ENCODE measurements at places on chromosomes 2 and 18. TPM values are rescaled to one million over a fixed set of nuclear protein-coding genes. Genes with fewer than 3 reads are reported as not detected.

DNA sequence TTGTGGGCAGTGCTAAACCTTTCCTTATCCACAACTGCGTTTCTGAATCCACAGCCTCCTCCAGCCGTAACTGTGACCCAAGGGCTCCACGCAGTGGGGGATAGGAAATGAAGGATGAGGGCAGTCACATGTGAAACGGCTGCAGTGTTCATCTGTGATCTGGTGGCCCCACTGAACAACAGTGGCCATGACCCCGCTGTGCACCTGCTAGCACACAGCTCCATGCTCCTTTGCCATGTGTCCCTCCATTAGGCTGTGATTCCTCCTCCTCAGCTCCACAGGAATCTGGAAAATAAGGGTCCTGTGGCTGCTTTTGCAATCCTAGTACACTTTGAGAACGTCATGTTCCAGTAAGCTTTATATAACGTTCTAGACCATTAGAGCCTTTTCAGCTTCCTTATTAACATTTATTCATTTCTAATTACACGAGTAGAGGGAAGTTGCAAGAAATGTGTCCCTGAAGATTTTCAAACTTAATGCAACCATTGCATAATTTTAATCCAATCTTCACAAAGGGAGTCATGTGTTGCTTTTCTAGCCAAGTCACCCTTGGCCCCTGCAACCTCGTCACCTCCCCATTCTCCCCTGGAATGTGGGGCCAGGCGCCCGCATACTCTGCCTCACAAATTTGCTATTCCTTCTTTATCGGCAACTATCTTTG is 7.1 kb upstream of the NAPG start:
- DNase-seq, result no peak

DNA sequence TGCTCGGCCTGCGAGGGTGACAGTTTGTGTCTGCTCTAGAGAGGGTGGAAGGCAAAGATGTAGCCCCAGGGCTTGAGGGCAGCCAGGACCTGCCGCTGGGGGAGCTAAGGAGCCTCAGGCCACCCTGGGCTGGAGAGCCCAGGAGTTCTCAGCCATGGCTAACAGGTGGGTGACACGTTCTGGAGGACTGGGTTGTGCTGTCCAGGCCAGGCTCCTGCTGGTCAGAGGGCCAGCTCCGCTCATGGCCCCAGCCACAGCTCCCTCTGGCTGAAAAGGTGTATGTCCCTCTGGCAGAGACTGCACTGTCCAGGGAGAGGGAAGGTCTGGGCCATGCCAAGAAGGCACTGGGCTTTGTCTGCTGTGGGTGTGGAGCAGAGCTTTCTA is 19.2 kb downstream of the TMEM185B start:
- DNase-seq, result no peak

DNA sequence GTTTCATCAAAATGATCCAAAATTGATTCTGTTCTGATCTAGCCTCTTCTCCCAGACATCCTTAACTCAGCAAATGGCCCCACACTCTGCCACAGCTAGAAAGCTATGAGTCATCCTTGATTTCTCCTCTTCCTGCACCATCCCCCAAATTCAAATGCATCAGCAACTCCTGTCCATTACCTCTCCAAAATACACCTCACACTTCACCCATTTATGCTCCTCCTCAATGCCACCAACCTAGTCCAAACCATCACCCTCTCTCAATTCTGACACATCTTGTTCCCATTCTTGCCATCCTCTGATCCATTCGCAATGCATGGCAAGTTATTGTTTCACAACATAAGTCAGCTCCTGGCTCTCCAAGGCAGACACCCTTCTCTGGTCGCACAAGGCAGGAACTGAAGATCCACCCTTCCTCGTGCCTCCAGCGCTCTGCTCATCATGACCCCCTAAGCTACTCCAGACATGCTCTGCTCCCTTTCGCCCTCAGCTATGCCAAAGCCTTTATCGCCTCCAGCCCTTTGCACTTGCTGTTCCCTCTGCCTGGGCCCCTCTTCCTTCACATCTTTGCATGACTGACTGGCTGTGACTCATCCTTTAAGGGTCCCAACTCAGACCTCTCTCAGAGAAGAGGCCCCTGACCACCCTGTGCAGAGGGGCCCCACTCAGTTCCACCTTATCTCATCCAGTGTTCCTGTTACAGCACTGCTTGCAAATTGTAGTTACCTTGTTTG is 83.6 kb downstream of the MREG start:
- no peak for DNase-seq

- DNase-seq, result peak; percentile 35
Measured at GRCh38 chr2:112048887-112049286, 6.2 kb upstream of the TMEM87B start.

GRCh38 chr18:22630980-22631379 is 213.3 kb upstream of the CTAGE1 start:
- no peak for DNase-seq

DNA sequence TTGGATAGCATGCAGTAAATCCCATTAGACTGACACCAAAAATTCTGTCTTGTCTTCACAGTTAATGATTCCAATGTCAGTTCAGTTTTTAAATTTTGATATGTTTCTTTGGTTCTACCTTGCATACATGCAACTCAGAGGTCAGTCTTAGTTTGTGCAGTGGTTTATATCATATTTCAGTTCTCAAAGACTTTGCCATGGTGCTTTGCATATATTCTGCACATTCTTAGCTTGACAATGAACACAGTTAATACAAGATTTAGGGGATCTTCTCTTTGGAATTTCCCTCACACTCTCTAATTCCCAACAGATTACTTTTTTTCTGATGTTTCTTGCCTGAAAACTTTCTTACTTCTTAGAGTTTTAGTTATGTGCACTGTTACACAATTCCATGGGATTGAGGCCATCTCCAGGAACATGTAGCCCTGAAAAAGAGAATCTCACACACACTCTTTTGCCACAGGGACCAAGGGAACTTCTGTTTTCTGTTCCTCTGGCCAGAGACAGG is 17.3 kb downstream of the NOL4 start:
- DNase-seq, result no peak

DNA sequence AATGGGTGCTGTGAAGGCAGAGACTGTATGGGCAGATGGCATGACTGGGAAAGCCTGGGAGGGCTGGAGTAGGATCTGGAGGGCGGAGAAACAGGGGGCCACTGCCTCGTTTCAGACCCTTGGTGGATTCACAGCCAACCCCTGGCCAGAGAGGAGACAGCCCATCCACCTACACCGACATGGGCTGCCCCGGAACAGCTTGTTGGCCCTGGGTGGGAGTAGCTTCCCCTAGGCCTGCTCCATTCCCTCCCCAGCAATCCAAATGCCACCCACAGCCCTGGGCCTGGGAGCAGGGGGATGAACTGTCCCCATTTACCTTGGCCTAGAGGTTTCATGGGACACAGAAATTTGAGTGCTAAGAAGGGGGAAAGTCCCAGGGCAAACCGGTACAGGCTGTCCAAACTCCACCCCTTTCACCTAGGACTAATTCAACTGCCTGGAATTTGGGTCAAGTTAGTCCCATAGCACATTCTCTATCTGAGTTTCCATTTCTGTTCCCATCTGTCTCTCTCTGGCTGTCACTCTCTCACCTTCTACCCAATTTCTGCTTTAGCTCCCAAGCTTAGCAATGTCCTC is 37.0 kb downstream of the LBH start:
- DNase-seq, result no peak

DNA sequence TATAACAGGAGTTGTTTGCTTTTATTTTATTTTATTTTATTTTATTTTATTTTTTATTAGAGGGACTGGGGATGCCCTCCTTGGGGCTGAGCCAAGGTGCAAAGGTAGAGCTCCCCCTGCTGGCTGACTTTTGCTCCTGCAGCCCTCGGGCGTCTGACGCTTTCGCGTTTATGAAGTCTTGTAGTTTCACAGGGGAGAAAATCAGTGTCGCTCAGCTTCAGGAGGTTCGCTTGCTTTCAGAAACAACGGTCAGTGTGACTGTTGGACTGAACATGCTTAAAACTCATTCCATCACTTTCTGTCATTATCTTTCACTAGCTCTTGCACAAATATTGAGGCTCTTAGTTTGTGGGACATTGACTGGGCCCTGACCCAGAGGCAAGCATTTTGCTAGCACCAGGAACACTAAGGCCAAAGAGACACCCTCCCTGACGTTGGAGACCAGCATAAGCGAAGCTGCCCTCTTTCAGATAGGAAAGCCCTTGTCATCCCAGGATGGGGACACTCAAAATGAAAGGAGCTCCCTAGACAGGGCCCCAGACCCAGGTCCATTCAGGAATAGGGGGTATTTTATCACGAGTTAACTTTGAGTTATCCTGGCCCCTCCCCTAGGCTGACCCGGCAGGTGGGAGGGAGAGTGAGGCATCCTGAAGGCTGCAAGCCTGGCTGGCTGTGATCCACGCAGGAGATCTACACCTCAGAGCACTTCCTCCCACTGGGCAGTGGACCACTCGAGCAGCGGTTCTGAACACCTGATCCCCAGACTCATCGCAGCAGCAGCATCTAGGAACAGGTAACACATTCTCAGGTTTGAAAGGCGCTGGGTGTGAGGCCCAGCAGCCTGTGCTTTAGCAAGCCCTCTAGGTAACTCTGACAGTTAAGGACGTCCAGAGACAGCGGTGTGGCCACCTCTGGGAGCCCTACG is 34.4 kb downstream of the LGALSL start:
- DNase-seq, result peak; percentile 77

GRCh38 chr2:40428439-40428838 is 23.5 kb downstream of the SLC8A1 start:
- DNase-seq, result no peak

DNA sequence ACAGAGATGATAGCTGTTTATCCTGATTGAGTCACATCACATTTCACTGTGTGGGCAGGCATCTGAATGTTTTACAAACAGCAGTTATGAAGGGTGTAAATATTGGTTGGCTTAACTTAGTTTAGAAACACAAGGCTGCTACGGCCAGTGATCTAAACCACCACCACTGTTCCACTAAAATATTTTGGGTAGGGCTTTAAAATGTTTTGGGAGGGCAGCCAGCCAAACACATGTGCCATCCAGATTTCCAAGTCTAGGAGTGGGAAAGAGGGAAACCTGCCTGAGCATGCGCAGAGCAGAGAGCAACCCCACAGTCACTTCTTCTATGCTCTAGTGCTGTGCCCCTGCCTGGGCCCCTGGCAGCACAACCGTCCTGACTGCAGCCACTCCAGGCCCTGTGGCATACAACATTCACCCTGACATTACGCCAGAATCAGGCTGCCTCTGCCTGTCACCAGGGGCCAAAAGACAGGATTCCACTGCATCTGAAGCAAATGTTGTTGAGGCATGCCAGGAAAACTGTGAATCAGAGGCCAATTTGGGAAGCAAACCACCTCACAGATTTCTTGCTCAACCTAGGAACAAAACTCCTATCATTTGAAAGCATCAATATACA is 74.8 kb upstream of the COL5A2 start:
- DNase-seq, result no peak

DNA sequence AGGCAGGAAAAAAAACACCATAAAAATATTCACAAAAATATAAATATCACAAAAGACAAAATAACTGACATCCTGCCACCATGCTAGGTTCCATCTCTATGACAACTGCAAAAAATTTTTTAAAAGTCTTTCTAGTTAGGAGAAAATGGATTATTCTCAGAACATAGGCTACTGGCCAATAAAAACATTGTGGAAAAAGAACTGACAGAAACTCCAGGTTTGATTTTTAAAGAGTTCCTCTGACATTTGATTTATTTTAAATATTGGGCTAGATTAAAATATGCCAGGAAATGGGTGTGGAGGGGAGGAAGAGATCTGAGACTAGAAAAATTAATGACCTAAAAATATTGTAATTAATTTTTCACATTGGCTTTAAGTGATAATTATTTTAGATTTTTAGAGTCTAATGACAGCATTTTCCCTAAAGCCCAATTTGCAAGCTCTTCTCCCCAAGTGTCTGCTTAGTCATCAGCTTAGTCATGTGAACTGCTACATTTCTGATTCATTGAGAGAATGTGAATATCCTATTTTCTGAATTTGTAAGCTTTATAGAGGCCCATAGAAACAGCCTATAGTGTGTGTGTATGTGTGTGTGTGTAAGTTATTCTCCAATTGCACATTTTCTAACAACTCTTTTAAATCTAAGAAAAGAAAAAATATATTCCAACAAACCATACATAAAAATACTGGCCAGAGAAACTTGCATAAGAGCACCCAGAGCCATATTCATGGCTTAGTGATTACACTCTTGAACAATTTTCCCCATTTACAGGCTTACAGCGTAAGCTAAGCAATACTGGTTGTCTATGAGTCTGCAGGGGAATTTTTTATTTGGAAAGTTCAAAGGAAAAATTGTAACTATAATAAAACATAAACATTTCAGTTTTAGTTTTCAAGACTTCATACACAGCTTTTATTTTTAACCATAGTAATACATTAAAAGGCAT is 48.4 kb downstream of the TMEFF2 start:
- no peak for DNase-seq

- DNase-seq, result no peak
Measured at GRCh38 chr2:173079973-173080860, 4.6 kb downstream of the MAP3K20 start.

DNA sequence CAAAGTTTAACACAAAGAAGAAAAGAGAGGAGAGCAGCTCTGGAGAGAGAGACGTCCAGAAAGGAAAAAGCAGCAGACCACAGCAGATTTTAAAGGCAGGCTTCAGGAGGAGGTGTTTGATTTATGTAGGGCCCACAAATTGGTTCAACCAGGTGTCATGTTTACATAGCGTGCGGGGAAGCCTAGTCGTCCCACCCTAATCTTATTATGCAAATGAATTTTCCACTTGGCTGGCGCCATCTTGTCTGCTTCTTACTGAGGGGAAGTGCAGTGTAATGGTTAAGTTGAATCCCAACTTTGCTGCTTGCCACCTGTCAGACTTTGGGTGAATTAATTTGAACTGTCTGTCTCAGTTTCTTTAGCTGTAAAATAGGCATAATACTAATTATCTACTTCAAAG is 282.4 kb upstream of the CYRIA start:
- no peak for DNase-seq

- peak; percentile 19 for DNase-seq
Measured at GRCh38 chr2:187842978-187843847, 289.0 kb upstream of the TFPI start.

GRCh38 chr2:100010606-100011005 is 131.8 kb downstream of the AFF3 start:
- no peak for DNase-seq

DNA sequence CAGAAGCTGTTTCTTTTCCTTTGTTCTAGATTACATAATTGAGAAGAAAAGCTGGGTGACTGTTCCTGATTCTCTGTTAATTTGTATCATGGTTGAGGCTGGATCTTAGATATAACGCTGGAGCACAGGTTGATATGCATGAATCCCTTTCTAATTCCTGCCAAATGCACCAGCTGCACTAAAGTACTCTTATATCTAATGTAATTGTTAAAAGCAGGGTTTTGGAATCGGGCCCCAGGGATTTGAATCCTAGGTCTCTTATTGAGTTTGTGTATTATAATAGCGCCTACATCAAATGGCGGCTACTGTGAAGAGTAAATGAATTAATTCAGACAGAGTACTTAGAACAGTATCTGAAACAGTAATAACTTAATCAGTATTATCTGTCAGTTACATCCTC is 80.4 kb downstream of the MC4R start:
- no peak for DNase-seq

The DNMT3A gene
- 177 TPM for total RNA-seq

The FARP2 gene
- total RNA-seq, result 19.1 TPM

The DNAJC5G gene
- total RNA-seq, result not detected

The KIAA2012 gene
- total RNA-seq, result 0.08 TPM

The SERPINB11 gene
- not detected for total RNA-seq

The PCARE gene
- not detected for total RNA-seq

The GLI2 gene
- 1.2 TPM for total RNA-seq

The ZSWIM2 gene
- total RNA-seq, result not detected

The WDR7 gene
- total RNA-seq, result 42.0 TPM

The LRRTM1 gene
- not detected for total RNA-seq

The PRSS56 gene
- total RNA-seq, result not detected

The IL1R1 gene
- total RNA-seq, result 1.0 TPM

The OTOS gene
- not detected for total RNA-seq

The LCT gene
- 0.13 TPM for total RNA-seq

The ZNF804A gene
- 2.2 TPM for total RNA-seq

The CAPN14 gene
- 0.13 TPM for total RNA-seq

Measured in endothelial cell (in vitro differentiated cells).